ENCODE measurements at places on chromosomes 2 and 18.

DNA sequence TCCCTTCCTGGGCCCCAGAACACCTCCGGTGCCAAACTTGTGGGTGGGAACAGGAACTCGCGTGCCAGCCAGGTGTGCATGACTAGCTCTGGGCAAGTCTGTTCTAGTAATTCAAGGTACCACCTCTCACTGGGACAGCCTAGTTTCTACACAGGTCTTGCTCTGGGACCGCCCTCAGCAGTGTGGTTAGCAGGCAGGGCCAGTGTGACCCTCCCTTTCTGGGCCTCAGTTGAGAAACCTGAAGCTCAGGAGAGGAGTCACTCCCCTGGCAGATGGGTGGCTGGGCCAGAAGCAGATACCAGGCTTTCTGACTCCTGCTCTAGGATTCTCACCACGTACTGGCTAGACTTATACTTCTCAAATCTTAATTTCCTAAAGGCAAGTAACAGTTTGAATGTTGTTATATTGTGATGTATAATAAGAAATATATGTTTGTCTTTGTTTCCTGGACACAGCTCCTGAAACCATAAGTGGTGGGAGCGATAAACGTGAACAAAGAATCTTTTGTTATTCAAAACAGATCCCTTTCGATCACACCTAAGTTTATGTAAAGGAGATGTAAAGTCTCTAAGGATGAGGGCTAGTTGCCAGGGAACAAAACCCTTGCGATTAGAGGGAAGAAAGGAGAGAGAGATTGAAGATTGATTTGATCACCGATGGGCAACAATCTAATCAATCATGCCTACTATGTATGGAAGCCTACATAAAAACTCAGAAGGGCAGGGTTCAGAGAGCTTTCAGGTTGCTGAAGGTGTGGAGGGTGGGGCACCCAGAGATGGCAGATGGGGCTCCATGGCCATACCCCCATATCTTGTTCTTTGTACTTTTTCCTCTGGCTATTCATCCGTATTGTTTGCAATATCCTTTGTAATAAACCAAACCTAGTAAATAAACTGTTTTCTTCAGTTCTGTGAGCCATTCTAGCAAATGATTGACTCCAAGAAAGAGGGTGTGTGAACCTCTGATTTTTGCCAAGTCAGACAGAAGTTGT lies 952 bp upstream of the UGT1A6 start:
- no peak for DNase-seq

- DNase-seq: no peak
Measured at GRCh38 chr2:195658541-195658890, 1.5 kb downstream of the SLC39A10 start.

- no peak for DNase-seq
Measured at GRCh38 chr2:217950401-217950871, 52.4 kb downstream of the TNS1 start.

DNA sequence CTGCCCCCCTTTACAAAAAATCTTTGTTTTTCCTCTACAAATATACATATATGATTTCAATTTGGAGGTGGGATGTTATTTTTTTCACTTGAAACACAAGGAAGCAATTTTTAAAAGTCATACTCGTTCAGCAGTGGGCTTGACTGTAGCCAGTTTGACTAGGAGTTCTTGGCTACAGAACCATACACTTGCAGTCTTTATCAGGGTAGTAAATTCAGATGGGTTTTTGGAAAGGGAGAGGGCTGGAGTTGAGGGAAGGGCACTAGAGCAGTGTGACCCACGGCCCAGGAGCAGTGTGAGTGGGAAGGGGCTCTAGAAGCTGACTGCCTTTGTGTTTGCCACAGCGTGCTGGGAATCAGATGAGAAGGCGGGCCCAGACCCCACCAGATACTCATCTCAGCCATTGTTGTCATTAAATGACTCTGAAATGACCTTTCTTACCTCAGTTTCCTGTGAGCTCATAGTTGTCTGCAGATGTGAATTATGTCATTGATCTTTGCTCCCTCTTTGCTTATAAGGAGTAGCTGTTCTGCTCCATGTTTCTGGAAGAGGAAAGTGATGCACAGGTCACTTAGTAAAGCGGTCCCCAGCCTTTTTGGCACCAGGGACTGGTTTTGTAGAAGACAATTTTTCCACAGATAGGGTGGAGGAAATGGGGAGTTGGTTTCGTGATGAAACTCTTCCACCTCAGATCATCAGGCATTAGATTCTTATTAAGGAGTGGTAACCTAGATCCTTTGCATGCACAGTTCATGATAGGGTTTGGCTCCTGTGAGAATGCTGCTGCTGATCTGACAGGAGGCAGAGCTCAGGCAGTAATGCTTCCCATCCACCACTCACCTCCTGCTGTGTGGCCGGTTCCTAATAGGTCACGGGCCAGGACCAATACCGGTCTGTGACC lies 116.8 kb downstream of the SPTBN1 start:
- DNase-seq: no peak

DNA sequence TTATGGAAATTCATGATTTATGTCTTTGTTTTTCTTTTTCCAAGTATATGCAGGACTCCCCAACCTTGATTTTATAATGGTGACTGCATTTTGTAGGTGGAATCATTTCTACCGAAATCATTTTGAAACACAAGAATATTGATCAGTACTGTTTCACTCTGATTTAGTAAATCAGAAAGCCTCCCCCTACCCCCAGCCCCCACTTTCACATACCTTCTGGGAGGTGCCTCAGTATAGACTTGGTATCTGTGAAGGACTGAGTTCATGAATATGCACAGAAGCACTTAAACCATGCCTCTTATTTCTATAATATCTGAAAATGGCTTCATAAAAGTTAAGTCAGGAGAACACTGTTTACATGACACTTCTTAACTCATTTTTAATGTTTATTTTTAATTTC lies 147.7 kb downstream of the AGPS start:
- no peak for DNase-seq

GRCh38 chr2:25377822-25378421 lies 36.2 kb upstream of the DNMT3A start:
- DNase-seq: no peak

DNA sequence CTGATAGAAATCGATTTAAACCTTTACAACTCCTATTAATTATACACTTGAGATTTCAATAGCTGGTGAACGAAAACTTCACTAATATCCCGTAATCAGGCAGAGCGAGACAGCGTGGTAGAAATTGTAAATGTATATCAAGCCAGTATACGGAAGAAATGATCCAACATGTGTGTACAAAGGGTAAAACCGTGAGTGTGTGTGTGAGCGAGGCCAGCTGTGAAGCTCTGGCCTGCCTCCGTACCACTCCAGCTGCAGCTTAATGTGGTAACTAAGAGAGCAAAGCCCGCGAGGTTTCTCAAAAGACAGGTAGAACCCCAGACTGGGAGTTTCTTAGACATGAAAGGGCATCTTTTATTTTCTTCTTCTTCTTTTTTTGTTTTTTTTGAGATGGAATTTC lies 52.3 kb upstream of the ZNF516 start:
- DNase-seq: no peak

GRCh38 chr2:99756059-99756458 lies 266.2 kb upstream of the REV1 start:
- no peak for DNase-seq

DNA sequence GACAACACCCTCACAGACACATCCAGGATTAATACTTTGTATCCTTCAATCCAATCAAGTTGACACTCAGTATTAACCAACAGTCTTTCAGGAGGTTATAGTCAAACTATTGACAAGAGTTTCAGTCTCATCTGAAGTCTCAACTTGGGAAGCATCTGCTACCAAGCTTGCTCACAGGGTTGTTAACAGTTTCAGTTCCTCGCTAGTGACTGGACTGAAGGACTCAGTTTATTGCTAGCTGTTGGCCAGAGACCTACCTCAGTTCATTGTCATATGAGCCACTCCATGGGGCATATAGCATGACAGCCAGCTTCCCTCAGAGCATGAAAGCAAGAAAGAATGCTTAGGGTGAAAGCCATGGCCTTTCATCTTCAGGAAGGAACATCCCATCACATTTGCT lies 228.6 kb downstream of the EPHA4 start:
- no peak for DNase-seq

GRCh38 chr2:156443089-156443488 lies 6.9 kb downstream of the GPD2 start:
- DNase-seq: no peak

GRCh38 chr2:235047171-235048160 lies 95.6 kb downstream of the SH3BP4 start:
- DNase-seq: no peak

DNA sequence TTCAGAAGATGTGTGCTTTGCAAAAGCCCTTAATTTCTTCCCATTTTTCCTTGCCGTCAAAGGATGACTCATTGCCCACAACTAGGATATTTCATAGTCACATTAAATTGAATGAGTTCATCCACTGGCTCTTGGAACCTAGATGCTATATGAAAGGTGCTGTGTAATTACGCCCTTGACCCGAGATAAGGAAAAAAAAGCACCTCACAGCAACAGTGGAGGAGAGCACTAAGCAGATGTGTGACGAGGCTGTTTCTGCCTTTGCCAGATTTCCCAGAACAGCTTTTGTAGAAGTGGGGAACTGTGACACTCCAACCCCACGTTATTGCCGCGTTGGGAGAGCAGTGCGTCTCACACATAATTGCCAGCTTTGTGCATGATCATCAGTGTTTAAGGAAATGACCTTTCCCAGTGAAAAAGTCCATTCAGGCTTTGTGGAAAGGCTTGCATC lies 33.3 kb upstream of the TMEM87B start:
- DNase-seq: no peak

DNA sequence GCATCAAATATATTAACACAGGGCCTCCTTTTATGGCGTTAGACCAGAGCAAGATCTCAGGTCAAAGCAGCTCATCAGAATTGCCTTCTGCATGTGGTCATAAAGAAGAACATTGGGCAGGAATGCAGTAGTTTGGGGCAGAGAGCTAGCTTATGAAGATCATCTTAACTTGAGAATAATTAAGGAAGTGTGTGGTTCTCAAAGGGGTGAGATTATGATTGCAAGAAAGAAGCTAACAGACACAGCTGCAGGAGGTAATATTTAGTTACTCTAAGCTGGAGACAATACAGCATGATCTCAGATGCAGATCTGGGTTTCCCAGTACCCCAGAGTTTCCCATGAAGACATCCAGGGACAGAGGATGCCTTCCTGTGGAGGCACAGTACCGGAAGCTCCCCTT lies 91.6 kb downstream of the TTC27 start:
- no peak for DNase-seq

DNA sequence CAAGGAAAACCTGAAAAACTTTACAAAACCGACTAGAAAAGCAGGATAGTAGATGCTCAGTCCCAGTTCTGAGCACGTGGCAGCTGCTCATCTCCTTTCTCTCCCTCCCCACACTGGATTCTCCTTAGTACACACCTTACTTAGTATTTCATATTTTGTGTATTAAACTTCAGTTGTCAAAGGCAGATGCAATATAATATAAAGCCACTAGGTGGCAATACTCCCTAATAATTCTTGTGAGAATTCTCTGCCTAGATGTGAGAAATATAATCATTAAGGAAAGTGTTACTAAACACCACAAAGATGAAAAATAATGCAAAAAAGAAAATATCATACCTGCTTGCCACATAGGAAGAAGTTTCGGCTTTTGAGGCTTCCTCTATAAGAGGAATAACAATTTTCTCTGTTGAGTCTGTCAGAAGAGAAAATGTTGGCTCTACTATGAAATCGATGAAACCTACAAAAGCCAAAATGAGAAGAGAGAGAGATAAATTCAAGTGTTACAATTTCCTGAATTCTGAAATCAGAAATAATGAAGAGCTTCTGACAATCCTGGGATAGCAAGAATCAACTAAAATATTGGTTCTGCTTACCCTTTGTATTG lies 200.6 kb downstream of the PPP1R1C start:
- peak; percentile 27 for DNase-seq

DNA sequence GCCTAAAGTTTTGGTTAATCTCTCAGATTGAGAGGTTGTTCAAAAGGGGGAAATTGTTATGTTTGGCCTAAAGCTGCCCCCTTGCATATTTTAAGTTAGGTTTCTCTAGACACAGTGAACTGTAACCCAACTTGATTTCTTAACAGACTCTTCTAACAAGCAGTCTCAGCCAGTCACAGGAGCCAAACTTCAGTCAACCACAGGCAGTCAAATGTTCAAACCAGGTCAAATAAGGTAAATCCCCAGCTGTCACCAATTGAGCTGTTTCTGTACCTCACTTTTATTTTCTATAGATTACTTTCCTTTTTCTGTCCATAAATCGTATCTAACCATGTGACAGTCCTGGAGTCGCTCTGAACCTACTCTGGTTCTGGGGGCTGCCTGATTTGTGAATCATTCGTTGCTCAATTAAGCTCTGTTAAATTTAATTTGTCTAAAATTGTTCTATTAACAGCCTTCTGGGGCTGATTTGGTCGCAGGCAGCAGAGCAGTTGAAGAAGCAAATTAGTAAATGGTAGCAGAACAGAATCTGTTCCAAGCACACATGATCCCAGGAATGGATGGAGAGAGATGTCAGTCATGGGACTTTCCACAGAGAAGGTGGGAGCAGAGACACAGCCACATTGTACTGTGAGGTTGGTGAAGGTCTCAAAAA lies 16.4 kb upstream of the NFU1 start:
- no peak for DNase-seq

DNA sequence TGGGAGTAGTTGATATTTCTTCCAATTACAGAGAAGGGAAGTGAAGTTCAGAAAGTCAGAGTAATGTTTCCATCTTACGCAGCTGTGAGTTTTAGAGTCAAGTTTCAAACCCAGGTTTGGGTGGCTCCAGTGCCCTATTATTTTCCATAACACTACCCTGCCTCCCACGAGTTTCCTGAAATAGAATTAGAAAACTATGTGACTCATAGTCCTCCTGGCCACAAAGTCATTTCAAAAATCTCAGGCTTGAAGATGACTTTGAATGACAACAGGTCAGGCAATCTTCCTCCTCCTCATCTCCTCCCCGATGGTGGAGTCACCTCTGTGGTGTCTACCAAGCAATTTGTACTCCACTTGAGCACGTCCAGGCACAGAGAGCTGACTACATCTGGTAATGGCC lies 212.3 kb upstream of the TRIB2 start:
- DNase-seq: no peak

GRCh38 chr2:229519655-229520430 lies 194.5 kb downstream of the DNER start:
- no peak for DNase-seq

GRCh38 chr2:144990661-144991060 lies 470.7 kb upstream of the ZEB2 start:
- no peak for DNase-seq

DNA sequence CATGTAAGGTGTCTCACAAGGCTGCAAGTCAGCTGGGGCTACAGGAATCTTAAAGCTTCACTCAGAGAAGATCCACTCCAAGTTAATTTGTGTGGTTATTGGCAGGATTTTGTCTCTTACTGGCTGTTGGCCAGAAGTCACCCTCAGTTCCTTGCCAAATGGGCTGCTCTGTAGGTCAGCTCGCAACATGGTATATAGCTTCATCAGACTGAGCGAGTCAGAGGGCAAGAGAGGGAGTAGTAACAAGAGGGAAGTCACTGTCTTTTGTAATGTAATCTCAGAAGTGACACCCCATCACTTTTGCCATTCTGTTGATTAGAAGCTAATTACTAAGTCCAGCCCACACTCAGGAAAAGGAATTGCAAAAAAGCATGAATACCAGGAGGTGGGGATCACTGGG lies 119.5 kb downstream of the LRRTM1 start:
- no peak for DNase-seq

- DNase-seq: no peak
Measured at GRCh38 chr2:105744909-105745853, at the start of gene NCK2. Gene NCK2 (plus strand): TSS chr2:105744912. CDS start chr2:105855064, 110,152 bp downstream.

GRCh38 chr2:53562407-53562806 lies 205.2 kb upstream of the CHAC2 start:
- DNase-seq: no peak

Measured in HCT116 (cell line).